ENCODE measurements at places on chromosomes 6 and 20.
A peak's percentile ranks its signal among the peaks of the same experiment; 100 is the strongest.

DNA sequence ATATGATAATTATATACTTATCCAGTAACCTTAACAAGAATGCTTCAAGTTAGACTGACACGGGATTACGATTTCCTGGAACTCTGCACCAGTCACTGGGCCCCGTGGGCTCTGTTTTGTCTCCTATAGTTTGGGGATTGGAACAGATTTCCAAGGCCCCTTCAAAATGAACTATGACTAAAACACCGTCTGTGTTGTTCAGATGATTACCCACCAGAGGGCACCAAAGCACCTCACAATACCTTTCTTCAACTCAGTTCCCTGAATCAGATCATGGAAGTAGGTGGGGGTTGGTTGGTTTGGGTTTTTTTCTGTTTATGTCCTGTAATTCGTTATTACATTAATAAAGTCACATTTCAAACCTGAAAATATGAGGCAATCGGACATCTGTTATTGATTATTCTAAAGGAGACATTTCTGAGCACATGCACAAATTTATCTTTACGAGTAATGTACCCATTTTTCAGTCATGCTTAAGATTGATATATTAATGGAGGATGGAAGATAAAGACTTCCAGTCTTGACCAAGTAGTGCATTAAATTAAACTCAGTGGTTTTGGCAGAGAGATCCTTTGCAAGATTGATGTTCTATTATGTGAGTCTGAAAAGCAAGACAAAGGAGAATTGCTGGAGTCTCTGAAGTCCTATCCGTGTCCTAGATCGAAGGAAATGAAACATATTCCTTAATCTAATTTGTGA lies 112.0 kb upstream of the COL21A1 start:
- DNase-seq: peak; percentile 66

DNA sequence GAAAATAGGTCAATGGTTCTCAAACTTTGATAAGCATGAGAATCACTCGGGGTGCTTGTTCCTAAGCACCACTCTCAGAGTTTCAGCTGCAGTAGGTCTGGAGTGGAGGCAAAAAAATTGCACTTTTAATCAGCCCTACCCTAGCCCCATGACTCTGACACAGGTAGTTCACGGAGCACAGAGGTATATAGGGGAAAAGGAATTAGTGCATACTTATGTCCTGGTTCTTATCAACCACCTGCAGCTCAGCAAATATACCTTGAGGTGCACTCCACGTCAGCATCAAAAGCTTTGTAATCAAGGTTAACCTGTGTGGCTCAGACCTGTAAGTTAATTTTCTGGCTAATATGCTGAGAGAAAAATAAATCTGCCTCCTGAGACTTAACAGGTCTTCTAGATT lies 138.8 kb upstream of the HMGN3 start:
- no peak for DNase-seq

DNA sequence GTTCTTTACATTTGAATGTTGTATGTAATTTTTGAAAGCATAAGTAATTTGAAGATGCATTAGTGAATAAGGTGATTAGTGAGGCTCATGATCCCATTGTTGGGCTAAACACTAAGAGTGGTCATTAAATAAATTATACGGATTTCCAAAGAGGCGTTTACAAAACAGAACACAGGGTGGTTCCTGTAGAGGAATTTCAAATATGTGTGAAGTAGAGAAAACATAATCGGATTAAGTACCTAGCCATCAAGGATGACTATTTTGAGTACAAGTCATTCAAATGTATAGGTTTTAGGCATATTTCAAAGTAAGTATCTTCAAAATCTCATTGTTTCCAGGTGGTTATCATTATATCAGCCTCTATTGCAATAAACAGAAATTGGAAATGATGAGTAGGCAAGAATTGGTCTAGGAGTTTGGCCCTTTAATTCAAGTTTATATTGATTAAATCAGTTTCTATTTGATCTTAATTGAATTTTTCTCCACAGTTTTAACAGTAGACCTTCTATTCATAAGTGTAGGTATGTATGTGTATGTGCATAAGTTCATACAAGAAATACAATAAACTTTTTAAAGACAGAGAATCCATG lies 94.8 kb downstream of the MYLK4 start:
- no peak for DNase-seq

DNA sequence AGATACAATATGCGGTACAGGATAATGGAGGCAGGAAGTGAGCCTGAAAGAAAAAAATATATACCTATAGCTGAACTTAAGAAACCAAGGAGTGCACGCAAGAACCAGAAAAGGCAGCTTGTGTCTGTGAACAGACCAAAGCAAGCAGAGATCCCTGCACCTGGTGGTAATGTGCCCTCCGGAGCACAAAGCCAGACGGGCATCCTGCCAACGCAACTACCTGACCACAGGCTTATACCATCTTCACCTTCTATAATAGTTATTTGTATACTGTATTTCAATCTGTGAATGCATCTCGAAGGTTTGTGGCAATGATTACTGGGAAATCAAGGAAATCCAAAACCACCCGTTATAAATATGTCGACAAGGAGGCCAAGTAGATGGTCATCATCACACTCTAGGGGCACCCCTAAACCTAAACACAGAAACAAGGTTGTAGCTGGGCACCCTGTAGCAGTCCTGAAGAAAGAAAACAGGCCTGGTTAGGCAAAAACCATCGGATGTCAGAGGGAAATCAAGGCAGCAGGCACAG lies 801 bp downstream of the FBXL4 start:
- peak; percentile 36 for DNase-seq

- DNase-seq: peak; percentile 48
Measured at GRCh38 chr6:100078509-100078908, 84.5 kb upstream of the MCHR2 start.
